ENCODE measurements at places on chromosomes 11 and 22.

GRCh38 chr11:33654594-33654993 is 46.0 kb downstream of the C11orf91 start:
- no peak for DNase-seq

GRCh38 chr11:3859373-3859881 is 4.0 kb downstream of the STIM1 start:
- DNase-seq = peak; percentile 68

- no peak for DNase-seq
Measured at GRCh38 chr11:12402025-12402424, 24.7 kb downstream of the PARVA start.

- no peak for DNase-seq
Measured at GRCh38 chr22:41288245-41288946, 2.4 kb upstream of the RANGAP1 start.

DNA sequence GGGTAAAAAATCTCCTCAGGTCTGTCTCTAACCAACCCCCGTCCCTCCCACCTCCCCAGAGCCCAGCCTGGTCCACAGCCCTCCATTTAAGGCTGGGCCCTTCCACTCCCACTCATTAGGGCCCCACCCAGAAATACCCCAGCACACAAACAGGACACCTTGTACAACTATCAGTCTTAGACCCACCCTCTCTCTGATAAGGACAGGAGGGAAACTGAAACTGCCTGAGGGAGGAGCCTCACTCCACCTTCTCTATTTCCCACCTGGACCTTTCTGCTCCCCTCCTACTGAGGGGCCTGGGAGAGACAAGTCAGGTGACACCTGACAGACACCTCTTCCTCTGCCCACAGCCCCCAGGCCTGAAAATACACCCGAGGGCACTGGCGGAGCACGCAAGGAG is 90.2 kb downstream of the PLEKHA7 start:
- no peak for DNase-seq

DNA sequence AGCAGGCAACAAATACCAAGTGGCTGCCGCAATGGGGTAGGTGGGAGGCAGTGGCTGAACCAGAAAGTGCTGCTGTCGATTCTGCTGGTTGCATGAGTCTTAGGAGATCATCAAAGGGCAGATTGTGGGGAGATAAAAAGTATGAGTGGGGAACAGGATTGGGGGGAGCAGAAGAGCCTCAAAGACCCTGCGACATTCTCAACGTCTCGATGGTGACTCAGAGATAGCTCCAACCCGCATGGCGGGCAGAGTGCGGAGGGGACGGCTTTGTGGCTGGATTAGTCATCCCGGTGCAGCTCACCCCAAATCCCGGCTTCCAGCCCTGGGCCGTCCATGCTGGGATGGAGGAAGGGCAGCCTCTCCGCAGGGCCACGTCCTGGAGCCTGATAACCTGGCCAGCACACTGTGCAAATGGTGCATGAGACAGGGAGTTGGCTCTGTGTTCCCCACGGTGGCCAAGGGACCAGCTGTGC is 11.6 kb upstream of the RTN4R start:
- no peak for DNase-seq

DNA sequence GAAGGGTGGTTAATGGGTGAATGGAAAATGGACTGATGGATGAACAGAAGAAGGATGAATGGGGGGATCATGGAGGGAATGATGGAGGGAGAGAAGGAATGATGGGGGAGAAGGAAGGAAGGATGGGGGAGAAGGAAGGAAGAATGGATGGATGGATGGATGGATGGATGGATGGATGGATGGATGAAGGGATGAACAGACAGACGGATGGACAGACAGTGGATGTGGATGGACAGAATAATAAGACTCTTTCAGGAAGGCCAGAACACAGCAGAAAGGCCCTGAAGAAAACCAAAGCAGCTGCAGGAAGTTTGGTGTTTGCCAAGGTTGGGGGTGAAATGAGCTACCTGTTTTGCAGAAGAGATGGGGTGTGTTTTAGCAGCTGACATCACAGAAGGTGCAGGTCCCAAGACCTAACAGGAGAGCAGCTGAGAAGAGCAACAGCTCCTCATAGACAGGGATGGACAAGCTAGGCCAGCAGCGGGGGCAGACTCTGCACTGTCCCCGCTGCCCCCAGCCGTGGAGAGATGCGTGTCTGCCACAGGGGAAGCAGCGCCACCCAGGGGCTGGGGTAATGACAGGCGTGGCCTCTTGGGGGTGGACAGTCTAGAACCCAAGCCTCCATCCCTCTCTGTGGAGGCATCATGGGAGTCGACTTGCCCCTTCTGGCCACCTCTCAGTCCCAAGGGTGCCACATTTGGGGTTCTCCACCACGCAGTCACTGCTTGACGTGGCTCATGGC is 17.9 kb downstream of the C1QTNF6 start:
- peak; percentile 45 for DNase-seq

DNA sequence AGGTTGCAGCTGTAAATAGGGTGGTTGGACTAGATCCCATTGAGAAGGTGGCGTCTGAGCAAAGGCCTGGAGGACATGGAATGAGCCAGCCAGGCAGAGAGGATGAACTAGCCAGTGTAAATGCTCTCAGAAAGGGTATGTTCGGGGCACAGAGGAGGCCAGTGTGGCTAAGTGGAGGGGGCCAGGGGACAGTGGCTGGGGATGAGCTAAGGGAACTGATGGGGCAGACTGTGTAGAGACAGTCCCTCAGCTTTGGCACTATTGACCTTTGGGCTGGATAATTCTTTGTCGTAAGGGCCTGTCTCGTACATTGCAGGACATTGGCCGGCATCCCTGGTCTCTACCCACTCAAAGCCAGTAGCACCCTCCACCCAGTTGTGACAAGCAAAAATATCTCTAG is 43.7 kb upstream of the ISX start:
- no peak for DNase-seq

DNA sequence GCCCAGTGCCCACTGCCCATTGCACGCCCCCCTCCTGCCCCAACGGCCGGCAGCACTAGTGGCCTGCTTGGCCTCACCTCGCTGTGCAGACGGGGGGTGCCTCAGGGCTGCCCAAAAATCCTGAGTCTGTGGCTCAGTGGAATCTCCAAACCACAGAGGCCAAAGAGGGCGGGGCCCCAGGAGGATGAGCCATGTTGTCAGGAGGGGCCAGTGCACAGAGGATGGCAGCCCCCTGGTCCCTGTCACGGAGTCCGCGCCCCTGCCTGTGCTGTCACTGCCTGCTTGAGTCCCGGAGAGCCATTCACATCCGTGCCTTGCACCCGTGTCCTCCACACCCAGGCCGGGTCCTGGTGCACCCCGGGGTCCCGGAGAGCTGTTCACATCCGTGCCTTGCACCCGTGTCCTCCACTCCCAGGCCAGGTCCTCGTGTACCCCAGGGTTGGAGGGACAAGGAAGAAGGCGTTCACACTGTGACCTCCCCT is 36.4 kb upstream of the MUC5AC start:
- DNase-seq = no peak

DNA sequence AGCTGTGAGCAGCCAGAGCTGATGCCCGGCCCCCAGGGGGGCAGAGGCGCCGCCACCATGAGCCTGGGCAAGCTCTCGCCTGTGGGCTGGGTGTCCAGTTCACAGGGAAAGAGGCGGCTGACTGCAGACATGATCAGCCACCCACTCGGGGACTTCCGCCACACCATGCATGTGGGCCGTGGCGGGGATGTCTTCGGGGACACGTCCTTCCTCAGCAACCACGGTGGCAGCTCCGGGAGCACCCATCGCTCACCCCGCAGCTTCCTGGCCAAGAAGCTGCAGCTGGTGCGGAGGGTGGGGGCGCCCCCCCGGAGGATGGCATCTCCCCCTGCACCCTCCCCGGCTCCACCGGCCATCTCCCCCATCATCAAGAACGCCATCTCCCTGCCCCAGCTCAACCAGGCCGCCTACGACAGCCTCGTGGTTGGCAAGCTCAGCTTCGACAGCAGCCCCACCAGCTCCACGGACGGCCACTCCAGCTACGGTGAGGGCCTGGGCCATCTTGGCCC is 6.1 kb downstream of the CDC42EP1 start:
- no peak for DNase-seq

- DNase-seq = no peak
Measured at GRCh38 chr11:35101223-35101622, 37.7 kb upstream of the CD44 start.

DNA sequence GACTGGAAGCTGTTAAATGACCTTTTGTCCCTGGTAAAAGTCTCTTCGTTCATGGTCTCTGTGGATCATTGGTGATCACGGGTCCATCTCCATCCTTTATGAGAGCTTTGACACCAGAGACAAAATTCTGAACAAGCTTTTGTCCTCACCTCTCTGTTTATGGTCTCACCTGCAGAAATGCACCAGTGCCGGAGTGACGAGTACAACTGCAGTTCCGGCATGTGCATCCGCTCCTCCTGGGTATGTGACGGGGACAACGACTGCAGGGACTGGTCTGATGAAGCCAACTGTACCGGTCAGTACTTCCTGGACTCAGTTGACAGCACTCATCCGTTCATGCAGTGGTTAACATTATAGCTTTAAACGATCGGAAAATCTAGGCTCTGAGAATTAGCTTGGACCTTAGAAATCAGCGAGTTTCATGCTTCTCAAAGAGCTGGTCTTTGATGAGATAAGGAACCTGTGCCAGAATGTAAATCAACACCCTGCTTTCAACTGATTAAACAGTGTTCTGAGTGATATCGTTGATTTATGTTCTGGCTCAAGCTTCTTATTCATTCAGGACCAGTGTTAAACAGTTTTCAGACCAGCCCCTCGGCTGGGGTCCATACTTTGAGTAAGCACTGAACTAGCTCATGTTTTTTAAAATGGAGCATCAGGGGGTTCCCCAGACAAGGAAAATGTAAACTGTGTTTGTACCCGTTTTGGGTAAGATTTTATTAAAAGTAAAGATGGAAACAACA is 124.5 kb upstream of the SORL1-AS1 start:
- no peak for DNase-seq

GRCh38 chr11:78972590-78972989 is 397.9 kb upstream of the NARS2 start:
- no peak for DNase-seq

- DNase-seq = no peak
Measured at GRCh38 chr11:47020793-47021526, 84.4 kb downstream of the CSTPP1 start.

GRCh38 chr11:88357323-88358039 is 19.9 kb upstream of the CTSC start:
- no peak for DNase-seq

- no peak for DNase-seq
Measured at GRCh38 chr11:65816696-65817095, 17.1 kb upstream of the SNX32 start.

DNA sequence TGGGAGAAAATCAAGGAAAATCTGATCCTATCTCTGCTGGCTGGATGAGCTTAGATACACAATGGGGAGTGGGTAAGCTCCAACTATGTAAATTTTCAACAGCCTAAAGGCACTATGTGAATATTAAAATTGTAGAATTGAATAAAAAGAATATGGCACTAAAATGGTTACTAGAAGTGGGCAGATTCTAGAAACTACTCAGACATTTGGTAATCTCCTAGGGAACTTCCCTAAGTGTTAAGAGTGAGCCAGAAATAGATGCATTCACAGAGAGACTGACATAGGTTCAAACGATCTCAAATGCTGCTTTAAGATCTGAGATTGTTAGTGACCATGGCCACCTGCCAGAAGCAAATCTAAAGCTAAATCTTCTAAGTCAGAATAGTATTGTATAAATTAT is 4.3 kb upstream of the OR52E1 start:
- DNase-seq = no peak

DNA sequence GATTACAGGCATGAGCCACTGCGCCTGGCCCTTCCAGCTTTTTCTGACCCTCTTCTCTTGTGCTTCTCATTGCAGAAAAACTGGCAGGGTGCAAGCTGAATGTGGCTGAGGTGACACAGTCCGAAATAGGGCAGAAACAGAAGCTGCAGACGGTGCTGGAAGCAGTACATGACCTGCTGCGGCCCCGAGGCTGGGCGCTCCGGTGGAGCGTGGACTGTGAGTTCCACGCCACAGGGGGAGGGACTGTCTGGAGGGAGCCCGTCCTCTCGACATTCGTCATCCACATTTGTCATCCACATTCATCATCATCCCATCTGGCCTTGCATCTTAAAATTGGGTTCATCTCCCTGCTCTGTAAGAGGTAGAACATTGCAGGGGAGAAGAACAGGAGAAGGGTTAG is 49.3 kb upstream of the PARVG start:
- DNase-seq = no peak

- DNase-seq = no peak
Measured at GRCh38 chr22:50502628-50503474, 4.7 kb downstream of the LMF2 start.

DNA sequence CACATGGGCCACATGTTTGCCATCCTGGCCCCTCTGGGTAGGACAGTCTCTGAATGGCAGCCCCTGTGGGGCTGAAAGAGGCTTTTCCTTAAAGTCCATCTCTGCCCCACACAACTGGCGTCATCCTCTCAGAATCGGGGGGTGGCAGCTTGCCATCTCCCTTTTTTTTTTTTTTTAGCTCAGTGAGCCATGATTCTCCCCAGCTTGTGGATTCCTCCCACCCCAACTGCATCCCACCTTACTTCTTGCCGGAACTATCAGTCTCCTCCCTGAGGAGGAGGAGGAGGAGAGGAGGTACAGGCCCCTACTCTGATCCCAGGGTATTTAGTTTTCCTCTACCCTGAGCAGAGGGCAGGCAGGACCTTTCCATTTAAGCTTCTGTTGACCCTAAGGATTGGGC is 3.4 kb downstream of the DGKZ start:
- DNase-seq = no peak

DNA sequence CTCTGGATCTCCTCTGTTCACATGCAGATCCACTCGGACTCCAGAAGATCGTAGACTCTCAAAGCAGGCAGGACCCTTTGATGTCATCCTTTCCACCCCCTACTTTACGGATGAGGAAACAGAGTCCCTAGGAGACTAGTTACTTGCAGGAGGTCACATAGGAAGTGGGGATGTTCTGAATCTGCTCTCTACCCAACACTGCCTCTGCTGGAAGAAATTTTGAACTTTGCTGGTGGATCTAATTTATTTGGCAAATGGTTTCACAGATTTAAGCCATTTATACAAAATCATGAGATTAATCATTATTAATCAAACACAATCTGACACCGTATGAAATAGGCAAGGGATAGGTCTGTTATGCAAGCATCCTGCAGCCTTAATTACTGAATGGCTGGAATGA is 55.0 kb upstream of the USP47 start:
- no peak for DNase-seq
